T-helper 2 cell (primary cell): ENCODE measurements at places on chromosomes 5 and 9.

DNA sequence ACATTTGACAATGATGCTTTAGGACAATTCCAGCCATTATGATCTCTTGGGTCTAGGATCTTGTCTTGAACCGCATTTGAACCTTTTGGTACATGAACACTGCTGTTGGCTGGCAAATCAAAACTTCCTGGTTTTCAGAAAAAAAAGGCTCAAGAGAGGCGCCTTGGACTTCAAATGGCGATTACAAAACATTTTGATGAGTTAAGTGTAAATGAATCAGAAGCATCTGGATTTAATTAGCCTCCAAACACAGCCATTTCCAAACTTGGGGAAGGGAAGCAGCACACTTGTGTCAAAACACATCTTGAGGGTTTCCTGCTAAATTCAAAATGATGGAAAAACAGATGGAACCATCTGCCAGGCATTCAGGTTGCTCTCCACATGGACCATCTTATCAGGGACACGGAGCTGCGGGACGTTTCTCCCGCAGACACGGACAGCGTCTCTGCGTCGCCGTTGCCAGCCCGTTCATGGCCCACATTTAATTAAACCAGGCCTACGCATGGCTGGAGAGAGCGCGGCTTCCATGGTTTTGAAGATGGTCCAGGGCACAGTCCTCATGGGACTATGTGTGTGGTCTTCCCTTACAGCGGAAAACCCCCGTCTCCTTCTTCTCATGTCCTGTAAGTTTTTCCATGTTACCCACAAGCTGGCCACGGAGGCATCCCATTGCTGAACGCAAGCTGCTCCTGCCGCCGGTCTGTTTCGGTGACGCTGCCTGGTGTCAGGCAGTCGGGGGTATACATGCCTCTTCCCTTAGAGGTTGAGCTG lies 55.8 kb upstream of the PTCH1 start:
- no peak for DNase-seq

DNA sequence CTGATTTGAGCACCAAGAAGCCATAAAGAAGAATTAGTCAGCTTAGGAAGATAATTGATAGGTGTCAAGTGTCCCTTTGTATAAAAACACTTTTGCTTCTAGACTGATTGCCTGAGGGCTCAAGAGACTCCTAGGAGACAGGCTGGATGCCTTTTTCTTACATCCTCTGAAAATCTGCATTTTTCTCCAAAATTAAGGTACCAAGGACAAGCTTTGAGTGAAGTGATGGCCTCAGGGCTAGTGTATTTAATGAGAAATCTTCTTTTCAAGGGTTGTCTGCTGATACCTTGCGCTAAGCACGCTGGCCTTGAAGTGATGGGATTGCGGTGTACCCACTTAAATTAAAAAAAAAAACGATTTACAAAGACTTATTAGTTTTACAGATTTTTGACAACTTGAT lies 304.0 kb downstream of the TLR4 start:
- no peak for DNase-seq

GRCh38 chr9:130240410-130241197 lies 25.0 kb upstream of the HMCN2 start:
- DNase-seq: peak; percentile 81

- DNase-seq: peak; percentile 45
Measured at GRCh38 chr9:125747053-125747764, at the start of gene PBX3. PBX3 (plus strand) TSS chr9:125747373.

DNA sequence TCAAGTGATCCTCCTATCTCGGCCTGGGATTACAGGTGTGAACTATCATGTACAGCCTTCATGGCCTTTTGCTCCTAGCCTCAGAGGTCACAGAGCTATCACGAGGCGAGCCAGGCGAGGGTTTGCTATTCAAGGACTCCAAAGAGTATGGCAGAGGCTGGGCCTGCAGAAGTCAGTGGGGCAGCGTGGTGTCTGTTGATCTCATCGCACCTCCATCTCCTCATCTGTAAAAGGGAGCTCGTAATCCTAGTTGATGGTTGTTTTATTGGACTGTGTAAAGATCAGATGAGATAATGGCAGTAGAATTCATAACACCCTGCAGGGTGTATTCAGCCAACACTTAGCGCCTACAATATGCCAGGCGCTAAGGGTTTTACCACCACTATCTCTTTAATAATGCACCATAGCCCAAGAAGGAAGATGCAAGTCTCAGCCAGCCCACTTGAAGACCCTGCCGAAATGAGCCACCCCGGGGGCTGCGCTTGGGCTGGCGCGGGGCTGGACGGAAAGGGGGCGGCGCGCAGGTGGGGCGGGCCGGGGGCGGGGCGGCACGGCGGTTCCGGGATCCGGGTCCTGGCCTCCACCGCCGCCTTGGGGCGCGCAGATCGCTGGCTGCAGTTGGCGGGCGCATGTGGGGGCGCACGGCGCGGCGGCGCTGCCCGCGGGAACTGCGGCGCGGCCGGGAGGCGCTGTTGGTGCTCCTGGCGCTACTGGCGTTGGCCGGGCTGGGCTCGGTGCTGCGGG lies at the start of gene GALNT12:
Gene GALNT12 (plus strand): TSS at position 601 of the 744 bp plus-strand sequence. CDS start 29 bp downstream, at position 630.
- no peak for DNase-seq

- no peak for DNase-seq
Measured at GRCh38 chr9:104820336-104820735, 56.4 kb downstream of the NIPSNAP3B start.

- no peak for DNase-seq
Measured at GRCh38 chr5:109589986-109590385, 99.7 kb upstream of the MAN2A1 start.

DNA sequence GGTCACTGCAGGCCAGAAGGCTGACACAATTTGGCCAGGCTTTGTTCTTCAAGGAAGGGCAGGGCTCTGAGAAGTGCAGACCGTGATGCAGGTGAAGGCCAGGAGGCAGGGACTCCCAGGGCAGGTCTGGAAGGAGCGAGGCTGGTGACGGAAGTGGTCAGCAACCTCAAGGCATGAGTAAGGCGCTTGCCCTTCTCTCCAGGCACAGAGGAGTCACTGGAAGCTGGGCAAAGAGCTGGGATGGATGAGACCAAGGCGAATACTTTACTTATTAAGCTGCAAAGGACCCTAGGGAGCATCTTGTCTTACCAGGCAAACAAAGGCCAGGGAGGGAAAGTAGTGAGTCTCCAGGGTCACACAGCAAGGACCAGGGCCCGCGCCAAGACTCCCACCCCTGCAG lies 18.6 kb downstream of the IRF1 start:
- DNase-seq: no peak

DNA sequence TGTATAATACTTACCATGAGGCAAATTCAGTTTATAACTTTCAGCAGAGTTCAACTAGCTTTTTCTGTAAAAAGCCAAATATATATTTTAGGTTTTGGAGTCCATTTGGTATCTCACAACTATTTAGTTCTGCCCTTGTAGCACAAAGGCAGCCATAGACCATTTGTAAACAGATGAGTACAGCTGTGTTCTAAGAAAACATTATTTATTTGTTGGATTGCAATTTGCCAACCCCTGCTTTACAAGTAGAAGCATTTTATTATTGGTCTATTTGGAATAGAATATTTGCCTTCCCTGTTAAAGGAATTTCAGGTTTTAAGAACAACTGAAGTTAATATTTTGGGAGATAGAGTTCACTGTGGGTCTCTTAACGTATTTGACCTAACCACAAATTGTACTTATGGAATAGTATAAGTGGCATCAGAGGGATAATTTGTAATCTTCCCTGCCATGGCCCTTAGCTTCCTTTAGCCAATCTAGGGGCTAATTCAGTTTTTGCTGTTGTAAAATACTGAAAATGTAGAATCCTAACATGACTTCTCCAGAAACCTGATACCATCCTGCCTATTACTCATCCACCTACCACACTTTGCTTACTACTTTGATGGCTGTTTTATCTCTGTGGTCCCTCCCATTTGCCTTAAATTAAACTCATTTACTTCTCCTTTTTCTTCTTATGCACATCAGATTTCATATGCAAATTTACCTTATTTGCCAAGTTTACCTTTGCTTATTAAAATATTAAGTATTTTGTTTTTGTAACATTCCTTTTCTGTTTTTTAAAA lies 109.2 kb downstream of the DMXL1 start:
- no peak for DNase-seq

- DNase-seq: no peak
Measured at GRCh38 chr9:131620764-131621520, 75.6 kb downstream of the PRRT1B start.
